Epithelial cell of proximal tubule (primary cell): ENCODE measurements at places on chromosomes 2 and 18.
A peak's percentile ranks its signal among the peaks of the same experiment; 100 is the strongest.

- no peak for DNase-seq
These were observed 332.2 kb downstream of the SOCS6 start for GRCh38 chr18:70620837-70621612.

GRCh38 chr18:29188760-29189159 lies 1011.8 kb upstream of the CDH2 start:
- DNase-seq = no peak

- no peak for DNase-seq
These were observed 20.7 kb upstream of the MREG start for GRCh38 chr2:216034065-216034464.

GRCh38 chr2:23291239-23291638 lies 93.7 kb upstream of the KLHL29 start:
- no peak for DNase-seq

DNA sequence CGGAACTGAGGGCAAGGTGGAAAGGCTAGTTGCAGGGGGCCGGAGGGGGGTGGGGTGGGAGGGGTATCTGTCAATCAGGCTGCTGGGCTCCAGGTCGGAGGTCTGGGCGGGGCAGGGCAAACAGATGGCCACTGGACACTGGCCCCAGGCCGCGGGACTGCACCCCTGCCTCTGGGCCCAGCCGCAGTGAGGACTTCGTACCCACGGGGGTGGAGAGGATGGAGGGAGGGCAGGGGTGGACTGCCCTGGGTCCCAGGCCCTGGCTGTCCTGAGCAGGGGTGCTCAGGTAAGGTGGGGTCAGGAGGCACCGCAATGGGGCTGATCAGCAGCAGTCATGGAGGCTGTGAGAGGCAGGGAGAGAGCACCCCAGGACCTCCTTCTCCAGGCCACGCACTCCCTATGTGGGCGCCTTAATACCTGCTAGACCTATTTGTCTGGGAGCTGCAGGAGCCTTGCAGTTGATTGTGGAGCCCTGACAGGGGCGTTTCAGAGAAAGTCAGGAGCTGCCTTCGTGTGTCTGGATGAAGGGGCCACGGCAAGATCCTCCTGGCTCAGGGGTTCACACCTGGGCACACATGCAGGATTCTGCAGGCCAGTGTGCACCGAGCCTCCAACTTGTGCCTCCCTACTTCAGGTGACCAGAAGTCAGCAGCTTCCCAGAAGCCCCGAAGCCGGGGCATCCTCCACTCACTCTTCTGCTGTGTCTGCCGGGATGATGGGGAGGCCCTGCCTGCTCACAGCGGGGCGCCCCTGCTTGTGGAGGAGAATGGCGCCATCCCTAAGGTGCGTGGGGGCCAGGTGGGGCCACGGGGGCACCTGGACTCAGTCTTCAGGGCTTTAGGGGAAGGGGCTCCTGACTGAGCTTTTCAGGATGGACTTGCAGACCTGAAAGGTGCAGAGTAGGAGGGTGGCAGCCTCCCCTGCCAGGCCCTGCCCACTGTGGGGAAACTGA lies 1.5 kb downstream of the CTDSP1 start:
- no peak for DNase-seq

- peak; percentile 69 for DNase-seq
These were observed 195.4 kb downstream of the SPP2 start for GRCh38 chr2:234245945-234246344.

DNA sequence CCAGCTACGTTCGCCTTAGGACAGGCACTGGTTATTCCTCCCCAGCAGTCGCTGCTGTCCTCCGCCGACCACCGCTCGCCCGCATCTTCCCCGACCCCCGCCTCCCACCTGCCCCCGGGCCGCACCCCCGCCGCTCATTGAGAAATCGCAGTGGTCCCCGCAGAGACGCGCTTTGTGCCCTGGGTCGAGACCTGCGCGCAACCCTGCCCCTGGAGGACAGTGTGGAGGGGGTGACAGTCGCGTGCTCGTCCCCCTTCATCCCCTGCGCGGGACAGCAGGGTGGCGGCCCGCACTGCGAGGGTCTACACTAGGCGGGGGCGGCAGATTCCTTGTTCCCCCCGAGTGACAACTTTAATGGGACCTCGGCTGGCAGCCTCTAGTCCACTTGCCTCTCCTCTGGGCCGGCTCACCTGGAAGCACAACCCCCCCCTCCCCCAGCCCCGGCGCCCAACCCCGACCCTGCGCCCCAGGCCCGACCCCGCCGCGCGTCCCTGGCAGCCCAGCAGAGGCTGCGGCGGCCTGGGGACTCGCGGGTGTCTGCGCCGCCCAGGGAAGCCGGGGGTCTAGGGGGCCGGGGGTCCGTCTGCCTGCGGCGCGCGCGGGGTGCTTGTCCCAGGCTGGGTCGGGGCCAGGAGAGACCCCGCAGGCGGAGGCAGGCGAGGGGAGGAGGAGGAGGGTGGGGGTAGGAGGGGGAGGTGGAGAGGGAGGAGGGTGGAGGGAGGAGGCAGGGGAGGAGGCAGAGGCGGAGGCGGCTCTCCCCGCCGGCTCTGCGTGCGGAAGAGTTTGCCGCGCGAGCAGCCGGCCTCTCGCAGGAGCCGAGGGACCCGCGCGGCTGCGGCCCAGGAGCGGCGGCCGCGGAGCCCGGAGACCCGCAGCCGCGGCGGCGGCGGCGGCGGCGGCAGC lies at the start of gene NPAS2:
Gene NPAS2, plus strand, starts transcription at position 770 of the 903 bp plus-strand sequence. CDS start 84,616 bp downstream, outside the sequence.
- DNase-seq = no peak

DNA sequence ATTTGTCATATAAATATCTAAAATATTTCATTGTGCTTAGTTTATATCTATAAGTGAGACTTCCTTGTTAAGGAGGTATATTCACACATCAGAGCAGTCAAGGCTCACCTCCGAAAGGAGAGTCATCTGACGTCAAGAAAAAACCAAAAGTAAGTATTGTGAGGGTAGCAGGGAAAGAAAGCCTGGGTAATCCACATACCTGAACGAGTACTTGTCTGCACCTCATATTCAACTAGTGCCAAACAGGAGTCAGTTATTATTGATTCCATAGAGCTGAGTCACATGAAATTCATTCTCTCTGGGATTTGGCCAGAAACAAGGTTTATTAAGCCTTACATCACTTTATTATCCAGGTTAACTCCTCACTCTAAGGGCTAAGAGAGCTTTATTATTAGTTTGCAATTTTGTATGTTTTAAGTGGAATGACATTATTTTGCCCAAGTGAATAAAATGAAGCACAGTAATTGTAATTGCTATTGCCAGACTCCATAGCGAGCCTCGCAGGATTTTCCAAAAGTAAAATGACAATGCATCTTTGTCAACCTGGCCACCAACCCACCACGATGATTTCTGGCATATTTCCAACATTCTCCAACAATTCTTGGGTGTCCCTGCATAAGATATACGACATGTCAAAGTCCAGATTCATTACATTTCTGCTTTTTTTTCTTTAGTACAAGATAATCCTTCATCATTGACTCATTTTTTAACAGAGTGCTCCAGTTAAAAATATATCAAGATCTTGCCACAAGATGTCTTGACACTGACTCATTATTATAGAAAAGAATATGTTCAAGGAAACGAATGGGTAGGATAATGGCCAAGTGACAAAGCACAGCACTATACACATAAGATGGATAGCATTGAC lies 1210.4 kb upstream of the ACVR2A start:
- DNase-seq = peak; percentile 47

DNA sequence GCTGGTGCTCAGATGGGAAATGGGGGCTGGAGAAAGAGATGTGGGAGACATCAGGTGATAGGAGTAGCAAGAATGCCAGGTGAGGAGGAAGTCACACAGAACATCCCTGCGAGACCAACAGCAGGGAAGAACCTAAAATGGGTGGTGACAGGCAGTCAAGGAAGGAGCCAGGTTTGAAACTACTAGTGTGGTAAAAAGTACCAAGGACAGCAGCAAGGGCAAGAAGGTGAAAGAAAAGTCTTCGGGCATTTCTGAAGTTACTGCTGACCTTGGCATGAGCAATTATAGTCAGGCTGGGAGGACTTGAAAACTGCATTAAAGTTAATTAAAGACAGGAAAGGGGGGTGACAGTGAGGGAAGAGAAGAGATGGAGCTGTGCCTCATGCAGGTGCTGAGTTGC lies 410.4 kb downstream of the RAD51AP2 start:
- DNase-seq = no peak

GRCh38 chr2:141741652-141742051 lies 389.2 kb downstream of the LRP1B start:
- no peak for DNase-seq

DNA sequence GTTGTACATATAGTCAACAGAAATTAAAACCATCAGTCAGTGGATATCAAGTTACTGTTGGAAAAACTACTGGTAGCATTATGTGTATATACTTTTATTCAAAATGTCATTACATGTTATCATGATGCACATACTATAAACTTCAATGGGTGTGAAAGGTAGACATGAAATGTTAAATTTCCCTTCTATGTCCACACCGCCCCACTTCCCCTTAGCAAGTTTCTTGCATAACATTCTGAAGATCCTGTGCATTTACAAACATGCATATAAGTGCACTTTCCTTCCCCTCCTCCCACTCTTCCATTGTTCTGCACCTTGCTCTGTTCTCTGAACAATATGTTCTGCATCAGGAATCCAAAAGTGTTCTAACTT lies 16.6 kb upstream of the HK2 start:
- no peak for DNase-seq

GRCh38 chr18:46705521-46705920 lies 48.5 kb upstream of the LOXHD1 start:
- no peak for DNase-seq

DNA sequence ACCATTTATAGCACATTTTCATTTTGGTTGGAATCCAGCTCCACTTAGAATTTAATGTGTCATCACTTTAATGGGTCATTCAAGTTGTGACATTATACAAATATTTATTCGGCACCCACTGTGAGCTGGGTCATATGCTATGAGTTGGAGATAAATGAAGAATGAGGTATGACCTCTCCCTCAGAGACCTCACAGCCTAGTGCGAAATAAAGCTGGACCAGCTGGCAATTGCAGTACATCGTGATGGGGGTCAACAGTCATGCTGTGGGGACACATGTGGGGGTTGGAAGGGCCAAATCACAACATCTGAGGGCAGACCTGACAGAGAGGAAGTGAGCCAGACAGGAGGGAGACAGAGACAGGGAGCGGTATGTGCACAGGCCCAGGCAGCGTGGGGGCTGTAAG lies 175.4 kb downstream of the MAIP1 start:
- no peak for DNase-seq

- DNase-seq = no peak
These were observed 153.7 kb upstream of the FBXO11 start for GRCh38 chr2:48059975-48060374.

DNA sequence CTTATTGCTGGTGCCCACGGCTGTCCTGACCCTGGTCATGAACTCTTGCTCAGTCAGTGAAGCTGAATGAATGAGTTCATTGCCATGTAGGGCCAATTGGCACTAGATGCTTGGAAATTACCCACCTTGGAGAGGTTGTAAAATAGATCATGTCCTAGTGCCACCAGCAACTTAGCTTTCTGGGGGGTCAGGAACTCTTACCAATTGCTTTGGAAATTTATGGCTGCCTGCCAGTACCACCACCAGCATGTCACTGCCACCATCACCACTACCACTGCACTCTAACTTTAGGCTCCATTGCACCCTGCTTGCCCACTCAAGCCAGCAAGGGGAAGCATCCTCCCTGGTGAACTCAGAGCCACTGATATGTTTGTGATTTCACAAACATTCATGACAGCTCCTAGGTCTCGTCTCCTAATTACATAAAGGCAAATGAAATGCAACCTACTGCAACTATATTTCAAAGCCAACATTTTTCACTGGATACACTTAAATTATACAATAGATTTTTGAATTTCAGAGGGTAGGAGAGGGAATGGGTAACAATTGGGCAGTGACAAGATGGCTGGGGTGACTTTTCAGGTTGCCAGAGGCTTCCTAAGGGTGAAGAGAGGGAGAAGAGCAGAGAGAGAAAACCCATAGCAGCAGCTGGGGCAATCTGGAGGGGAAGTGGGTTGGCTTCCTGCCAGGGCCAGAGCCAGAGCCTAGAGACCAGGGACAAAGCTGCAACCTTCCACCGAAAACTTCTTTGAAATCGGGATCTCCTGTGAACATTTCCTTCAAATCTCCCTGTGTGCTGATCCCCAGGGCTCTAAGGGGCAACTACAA lies 3.5 kb upstream of the EMILIN1 start:
- no peak for DNase-seq

GRCh38 chr2:136015699-136016098 lies 30.3 kb upstream of the DARS1 start:
- DNase-seq = no peak

- DNase-seq = no peak
These were observed 72.4 kb downstream of the KIAA1328 start for GRCh38 chr18:36901277-36901701.

DNA sequence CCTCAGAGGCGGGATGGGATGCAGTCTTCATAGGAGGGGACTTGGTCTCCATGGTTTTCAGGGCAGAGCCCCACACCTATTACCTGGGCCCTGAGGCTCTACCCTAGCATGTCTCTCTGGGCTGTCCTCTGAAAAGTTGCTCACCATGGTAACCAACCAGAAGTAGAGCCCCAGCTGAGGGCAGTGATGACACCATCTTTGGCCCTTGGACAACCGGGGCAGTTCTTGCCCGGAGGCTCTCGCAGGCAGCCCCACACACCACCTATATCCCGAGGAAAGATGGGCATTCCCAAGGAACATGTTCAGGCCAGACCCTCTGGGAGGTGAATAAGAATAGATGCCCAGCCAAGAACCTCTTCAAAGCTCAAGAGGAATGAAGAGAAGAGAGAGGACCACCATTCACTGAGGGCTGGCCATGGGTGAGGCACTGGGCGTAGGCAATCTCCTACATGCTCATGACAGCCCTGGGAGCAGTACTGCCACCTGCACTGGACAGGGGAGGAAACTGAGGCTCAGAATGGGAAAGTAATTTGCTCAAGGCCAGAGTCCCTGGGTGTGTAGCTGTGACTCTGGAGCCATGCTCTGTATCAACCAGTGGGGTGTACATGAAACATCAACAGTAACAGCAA lies 72.5 kb downstream of the HS1BP3 start:
- no peak for DNase-seq

DNA sequence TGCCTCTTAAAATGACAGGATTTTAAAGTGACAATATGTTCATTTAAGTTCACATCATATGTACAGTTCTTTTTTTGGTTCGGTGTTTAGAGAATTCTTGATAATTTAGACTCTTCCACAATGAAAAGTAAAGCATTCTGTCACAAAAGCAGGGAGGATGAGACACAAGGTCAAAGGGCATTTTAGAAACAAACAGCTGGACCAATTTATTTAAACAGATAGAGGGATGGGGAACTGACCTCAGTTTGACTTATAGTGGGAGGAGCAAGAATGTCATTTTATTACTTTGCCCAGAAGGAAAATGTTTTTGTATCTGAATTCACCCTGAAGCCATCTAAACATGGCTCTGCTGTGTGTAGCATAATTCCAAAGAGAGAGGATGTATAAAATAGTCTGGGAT lies 128.5 kb downstream of the MEIS1 start:
- no peak for DNase-seq

DNA sequence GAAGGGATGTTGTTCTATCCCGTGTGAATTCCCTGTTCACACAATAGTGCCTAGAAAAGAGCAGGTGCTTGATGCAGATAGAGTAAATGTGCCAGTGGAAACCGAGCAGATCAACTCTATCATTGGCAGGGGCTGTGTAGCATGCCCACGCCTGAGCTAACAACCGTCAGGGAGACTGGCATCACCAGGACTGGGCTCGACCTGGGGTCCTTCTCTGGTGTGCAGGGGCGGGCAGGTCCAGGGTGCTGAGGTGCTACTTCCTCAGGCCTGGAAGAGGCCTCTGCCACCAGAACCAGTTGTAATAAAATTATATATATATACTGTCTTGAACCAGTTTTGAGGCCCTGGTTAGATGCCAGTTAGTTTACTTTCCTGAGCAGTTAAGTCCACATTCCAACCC lies 11.8 kb upstream of the MAL start:
- DNase-seq = no peak

- peak; percentile 92 for DNase-seq
These were observed 7.4 kb downstream of the UGT1A6 start for GRCh38 chr2:233700028-233700635.
